ENCODE measurements at places on chromosomes 3 and 15. TPM values are rescaled to one million over a fixed set of nuclear protein-coding genes. Genes with fewer than 3 reads are reported as not detected.

DNA sequence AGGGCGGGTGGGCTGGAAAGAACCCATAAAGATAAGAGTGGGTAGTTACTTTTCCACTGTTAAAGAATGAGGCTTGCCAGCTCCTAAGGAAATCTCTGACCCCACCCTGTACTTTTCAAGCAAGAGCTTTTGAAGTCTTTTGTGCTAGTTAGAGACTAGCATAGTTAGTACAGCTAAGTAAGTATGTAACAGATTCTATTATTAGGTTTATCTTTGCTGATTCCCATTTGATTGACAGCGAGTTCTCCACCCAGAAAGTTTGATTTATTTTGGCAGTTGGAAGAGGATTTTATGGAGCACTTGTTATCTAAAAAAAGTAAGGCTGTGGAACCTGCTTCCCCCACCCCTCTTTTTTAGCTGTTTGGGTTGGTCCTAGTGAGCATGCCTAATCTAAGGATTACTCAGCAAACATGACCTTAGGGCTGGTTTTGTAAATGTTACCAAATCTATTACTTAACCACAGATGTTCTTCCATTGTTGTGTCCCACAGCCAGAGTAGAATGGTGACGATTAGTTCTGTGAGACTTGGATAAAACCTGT is 57.6 kb downstream of the FNDC3B start:
- DNase-seq, result peak; percentile 42

DNA sequence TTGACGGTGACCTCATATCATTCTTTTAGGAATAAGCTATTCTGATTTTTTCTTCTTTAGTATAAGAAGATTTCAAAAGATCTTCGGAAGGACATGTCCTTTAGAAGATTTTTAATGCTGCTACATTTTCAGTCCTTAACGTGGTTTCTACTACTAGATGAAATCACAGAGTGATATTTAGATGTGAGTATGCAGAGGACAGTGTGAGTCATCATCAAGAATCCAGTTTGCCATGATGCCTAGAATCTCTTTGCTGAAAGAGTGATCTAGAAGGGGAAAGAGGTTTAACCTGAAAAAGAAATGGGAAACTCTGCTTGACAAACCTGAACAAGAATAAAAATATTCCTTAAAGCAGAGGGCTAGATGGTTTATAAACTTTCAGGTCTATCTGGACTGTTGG is 43.2 kb downstream of the SLC7A14 start:
- DNase-seq, result peak; percentile 20

The SKOR1 gene
- total RNA-seq, result 0.05 TPM

- peak; percentile 69 for DNase-seq
These were observed 60.6 kb upstream of the GOLGA8B start for GRCh38 chr15:34644061-34644460.

The COL6A5 gene
- not detected for total RNA-seq

DNA sequence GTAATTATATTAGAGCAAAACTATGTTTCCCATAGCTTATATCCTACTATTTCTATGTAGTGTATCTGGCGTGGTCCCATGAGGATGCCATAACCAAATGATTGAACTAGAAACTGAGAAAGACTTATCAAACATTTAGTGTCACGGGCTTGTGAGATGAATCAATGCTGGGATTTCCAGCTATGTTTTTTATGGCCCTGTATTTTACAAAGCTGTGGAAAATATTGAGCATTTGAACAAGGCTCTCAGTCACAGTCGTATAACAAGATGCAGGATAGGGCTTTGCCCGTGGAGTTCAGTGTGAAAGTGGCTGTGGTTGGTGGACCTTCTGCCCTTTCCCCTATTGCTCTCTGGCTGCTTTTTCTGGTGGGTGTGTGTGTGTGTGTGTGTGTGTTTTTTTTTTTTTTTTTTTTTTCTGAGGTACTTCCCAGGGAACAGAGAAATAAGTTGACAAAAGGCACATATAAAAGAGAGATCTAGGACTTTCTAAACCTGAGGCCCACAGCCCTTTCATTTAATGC is 60.7 kb downstream of the CACNA1D start:
- no peak for DNase-seq

GRCh38 chr3:134645515-134645914 is 5.3 kb downstream of the KY start:
- no peak for DNase-seq

The MYEF2 gene
- total RNA-seq, result 9.1 TPM

The C2CD4B gene
- not detected for total RNA-seq

- peak; percentile 25 for DNase-seq
These were observed 50.5 kb downstream of the ANP32A start for GRCh38 chr15:68770216-68770615.

DNA sequence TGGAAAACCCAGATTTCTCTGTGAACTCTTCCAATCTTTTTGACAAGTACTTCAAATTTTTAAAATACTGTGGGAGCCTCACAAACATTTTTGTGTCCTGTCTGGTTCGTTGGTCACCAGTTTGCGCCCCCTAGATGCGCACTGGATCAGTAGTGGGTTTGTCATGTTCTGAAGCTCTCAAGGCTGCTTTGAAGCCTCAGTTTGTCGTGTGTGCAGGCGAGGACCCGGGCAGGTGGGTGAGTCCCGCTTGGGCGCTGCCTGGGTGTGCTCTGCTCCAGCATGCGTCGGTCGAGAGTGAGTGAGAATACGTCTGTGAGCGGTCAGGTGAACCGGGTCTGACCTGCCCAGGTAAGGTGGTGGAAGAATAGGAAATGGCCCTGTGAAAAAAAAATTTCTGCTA is 17.3 kb upstream of the AEN start:
- no peak for DNase-seq

DNA sequence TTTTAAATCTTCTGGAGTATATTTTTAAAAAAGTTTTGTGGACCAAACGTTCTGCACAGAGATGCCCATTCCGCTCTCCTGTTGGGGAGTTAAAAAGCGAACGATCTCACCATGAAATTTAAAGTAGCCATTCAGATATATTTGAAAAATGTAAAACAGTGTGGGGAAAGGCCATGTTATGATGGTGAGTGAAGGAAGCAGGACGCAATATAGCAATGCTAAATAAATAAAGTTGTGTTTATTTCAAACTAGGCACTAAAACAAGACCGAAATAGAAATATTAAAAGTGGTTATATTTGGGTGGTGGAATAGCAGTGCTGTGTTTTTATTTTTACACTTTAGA is 327 bp upstream of the CCDC13 start:
- no peak for DNase-seq

DNA sequence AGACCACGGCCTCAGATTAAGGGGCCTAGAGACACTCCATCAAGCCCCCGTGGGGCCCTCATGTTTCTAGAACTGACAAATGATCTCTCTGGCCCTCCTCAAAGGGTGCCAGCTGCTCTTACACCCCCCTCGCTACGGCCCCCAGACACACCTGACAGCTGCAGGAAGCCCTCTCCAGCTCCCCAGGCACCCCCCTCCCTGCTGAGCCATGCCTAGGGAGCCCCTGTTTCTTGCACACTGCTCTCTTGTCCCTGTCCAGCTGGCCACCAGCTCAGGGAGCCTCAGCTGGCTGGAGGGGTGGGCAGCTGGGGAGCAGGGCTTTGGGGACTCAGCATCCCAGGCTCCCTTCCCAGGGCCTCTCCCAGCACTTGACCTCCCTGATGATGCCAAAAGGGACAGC is 14.8 kb downstream of the TNK2 start:
- DNase-seq, result peak; percentile 85

The GPR62 gene
- total RNA-seq, result not detected

The RLBP1 gene
- total RNA-seq, result not detected

GRCh38 chr3:13884851-13885703 is 5.2 kb upstream of the WNT7A start:
- no peak for DNase-seq

- DNase-seq, result no peak
These were observed 3.9 kb downstream of the LXN start for GRCh38 chr3:158668506-158668905.

The KLHL40 gene
- 67.1 TPM for total RNA-seq

- DNase-seq, result no peak
These were observed 136.4 kb downstream of the LIPC start for GRCh38 chr15:58568157-58568571.

DNA sequence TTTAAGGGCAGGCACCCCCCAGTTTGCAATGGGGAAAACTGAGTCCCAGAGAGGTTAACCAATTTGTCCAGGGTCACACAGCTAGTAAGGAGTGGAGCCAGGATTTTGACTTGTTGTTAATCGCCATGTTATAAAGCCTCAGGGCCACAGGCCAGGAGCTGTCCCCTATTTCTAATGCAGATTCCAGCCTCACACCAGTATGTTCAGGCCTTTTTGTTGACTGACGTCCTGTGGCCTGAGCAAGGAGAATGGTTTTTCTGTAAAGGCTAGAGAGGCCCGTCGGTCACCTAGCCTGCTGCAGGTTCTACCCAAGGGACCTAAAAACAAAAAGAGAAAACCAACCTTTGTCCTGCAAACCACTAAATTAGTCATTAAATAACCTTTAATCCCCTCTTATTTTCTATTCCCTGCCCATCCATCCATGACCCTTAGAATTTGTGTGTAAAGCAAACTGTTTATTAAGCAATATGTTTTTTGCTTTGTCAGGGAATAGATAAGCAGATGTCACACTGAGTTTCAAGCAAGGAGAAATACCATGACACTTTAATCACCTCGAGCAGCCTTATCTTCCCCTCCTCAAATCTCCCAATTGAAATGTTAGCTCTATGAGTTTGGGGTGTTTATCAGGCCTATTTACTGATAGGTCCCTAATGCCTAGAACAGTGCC is 14.1 kb downstream of the ACOX2 start:
- no peak for DNase-seq

The TMEM212 gene
- total RNA-seq, result not detected

The ANKRD63 gene
- not detected for total RNA-seq

DNA sequence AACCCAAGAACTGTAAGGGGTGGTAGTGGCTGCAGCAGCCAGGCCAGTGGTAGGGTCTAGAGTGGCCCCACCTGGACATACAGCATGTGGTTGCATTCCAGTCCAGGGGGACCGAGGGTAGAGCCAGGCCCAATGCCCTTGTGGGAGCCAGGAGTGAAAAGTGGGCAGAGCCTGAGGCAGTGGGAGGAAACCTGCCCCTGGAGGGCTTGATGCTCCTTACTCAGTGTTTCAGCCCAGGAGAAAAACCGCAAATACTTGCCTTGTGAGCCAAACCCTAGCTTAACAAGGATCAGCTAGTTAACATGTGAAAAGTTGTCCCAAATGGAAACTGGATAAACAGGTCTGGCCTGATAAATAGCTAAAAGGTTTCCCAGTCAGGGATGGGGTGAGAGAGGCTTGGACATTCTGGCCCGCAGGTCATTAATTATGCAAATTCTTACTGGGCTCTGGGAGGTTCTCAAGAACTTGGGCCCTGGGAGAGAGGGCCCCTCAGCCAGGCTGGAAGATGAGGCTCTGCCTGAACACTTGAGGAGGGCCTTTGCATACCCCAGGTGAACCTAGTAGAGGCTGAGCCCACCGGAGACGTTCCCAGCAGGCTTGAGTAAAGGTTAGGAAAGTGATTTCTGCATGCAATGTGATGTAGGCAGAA is 222.1 kb downstream of the THSD4 start:
- no peak for DNase-seq

The SLC2A2 gene
- total RNA-seq, result not detected

- DNase-seq, result no peak
These were observed 52.6 kb downstream of the TM4SF18 start for GRCh38 chr3:149280671-149281349.

Data from myocyte (in vitro differentiated cells).